ENCODE measurements at places on chromosomes 1 and 21.
A peak's percentile ranks its signal among the peaks of the same experiment; 100 is the strongest.

- no peak for DNase-seq
These were observed 37.4 kb downstream of the PHC2 start for GRCh38 chr1:33393524-33393923.

GRCh38 chr1:93414749-93415148, 33.2 kb upstream of the FNBP1L start:
- DNase-seq: no peak

DNA sequence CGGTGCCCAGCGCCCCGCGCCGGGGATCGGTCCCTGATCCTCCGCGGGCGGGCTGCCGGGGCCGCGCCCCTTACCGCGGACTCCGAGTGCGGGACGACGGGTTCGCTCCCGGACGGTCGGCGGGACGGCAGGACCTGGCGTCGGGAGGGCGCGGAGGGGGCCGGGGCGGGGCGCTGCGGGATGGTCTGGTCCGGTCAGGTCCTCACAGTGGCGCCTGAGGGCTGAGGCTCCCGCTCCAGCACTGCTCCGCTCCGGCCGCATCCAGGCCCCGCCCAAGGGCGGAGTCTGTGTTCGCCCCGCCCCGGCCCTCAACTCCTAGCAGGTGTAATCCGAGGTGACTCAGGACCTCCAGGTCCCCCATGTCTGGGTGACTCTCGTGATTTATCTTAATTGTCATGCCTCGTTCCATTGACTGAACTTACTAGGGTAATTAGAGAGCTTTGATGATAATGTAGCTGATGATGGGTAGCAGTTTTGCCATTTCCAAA, at the start of gene RAB3B:
RAB3B (minus strand) TSS at position 223 of the 488 bp plus-strand sequence. CDS start 13,583 bp downstream, outside the sequence.
- peak; percentile 57 for DNase-seq

- DNase-seq: peak; percentile 8
These were observed 739 bp downstream of the SMG5 start for GRCh38 chr1:156281693-156282478.

DNA sequence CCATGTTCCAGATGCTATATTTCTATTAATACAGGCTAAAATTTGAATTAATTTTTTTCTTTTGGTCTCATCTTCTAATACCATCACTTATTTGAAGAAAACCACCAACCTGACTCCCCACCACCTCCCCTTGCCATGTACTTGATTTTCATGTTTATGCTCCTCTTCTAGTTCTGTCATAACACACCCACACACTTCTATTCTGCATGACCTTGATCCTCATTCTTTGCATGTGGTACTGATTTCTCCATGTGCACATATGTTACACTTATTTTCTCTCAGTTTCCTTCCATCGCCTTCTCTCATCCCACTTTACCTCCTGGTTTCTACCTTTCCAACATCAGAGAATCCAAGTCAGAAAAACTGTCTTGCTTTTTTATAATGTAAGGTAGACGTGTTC, 78.9 kb upstream of the ARID1A start:
- DNase-seq: no peak

GRCh38 chr1:236727521-236727920, 41.2 kb downstream of the ACTN2 start:
- no peak for DNase-seq

DNA sequence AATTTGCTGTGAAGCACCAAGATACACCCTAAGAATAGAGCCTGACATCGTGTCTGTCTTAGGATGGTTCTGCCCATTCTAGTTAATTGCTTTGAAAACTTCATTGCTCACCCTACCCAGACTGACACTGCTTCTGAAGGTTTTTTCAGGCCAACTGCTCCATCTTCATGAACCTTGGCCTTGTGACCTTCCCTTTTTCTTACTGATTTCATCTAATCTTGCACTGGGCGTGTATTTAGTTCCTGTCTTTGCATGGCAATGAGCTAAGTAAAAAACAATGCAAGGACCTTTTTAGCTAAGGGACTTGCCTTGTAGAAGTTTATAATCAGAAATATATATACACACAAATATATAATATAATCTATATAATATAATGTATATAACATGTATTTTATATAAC, 108.0 kb downstream of the PBX1 start:
- DNase-seq: no peak

- no peak for DNase-seq
These were observed 16.2 kb downstream of the WDR47 start for GRCh38 chr1:109025694-109026093.

GRCh38 chr1:1419363-1419812, 1.7 kb downstream of the ANKRD65 start:
- no peak for DNase-seq

- DNase-seq: no peak
These were observed 612.0 kb downstream of the MATN1 start for GRCh38 chr1:30111431-30111830.

- no peak for DNase-seq
These were observed 14.3 kb downstream of the RCC1 start for GRCh38 chr1:28519946-28520725.

- DNase-seq: peak; percentile 18
These were observed 30.6 kb upstream of the CTPS1 start for GRCh38 chr1:40948741-40949443.

DNA sequence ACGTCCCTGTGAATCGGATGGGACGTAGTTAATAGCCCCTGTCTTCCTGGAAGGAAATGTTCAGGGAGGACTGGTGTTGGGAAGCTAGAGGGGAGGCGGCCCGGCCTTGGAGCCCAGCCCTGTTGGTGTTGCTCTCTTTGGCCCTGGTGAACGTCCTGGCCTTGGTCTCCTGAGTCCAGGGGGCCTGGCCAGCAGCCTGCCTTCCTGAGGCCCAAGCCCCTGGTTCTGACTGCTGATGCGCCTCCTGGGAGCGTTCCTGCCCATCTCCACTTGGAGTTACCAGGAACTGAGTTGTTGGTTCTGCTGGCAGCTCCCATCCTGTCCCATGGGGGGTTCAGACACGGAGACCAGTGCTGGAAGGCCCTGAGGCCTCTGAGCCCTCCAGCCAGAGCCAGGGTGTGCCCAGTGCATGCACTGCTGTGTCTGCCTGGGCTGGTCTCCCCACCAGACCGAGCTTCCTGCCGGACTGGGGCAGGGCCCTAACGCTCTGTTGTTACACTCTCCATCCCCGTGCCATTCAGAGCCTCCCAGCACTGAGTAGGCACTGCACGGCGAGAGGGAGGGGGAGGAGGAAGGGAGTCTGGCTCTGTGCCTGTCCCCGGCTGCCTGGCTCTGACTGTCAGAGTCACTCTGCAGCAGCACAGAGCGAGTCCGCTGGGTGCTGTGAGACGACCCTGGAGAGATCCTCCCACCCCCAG, 382.5 kb upstream of the VAMP3 start:
- DNase-seq: no peak

DNA sequence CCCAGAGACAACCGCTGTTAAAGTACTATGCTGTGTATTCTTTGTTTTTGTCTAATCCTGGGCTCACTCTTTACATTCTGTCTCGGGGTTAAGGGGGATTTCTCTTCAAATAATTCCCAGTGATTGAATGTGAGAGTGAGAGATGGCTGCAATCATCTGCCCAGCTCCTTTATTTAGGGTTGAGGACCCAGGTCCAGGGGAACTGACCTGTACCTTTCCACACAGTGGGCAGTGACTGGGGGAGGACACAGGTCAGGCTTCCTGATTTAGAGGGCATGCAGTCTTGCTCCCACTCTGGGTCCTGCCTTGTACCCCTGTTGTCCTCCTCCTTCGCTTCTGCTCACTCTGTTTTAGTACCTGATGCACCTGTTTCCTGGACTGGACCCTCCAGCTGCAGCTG, 22.0 kb downstream of the PHGDH start:
- no peak for DNase-seq

DNA sequence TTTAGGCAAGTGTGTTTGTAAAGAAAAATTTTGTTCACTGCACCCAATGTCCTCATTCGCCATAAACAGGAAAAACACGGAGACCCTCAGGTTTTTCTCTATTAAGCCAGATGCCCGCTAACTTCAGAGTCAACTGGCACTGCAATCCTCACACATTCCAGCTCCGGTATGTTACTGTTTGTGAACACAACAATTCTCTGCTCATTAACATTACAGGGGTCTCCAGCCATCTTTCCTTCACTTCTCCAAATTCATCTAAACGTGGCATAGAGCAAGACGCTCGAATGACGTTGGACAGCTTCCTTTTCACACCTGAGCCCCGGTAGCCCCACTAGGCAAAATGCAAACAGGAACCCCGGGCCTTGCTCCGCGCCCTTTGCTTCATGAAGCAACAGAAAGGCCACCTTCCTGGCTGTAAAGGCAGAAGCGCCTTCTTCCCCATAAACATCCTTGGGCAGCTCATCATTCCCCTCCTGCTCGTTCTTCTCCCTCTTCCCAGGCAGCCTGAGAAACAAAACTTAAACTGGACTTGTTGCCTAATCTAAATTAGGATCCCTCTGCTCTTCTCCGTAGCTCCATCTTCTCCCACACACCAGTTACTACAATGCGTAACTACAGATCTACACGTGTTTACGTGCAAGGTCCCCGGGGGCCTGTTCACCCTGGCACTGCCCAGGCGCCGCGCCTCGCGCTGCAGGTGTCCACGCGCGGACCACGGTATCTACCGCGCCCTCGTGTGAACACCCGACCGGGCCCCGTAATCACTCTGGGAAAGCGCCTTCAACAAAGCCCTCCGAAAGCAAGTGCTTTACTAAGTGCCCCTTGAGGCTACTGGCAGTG, 1.2 kb downstream of the LBR start:
- no peak for DNase-seq

DNA sequence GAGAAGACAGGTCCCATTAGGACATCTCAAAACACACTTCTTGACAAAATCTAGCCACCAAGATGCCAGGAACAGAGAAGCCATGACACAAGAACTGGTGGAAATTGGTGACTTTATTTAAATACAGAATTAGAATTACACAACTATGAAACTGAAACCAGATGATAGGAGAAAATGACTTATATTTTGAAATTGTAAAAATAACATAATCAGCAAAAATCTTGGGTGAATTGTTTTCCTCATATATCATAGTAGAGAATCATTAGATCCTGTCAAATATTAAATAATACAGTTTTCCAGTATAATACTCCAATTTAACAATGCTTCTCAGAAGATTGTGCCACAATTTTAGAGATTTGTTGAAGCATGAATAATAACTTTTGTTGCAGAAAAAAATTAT, 81.5 kb upstream of the MROH9 start:
- no peak for DNase-seq
